ENCODE measurements at places on chromosomes 5 and 9.

DNA sequence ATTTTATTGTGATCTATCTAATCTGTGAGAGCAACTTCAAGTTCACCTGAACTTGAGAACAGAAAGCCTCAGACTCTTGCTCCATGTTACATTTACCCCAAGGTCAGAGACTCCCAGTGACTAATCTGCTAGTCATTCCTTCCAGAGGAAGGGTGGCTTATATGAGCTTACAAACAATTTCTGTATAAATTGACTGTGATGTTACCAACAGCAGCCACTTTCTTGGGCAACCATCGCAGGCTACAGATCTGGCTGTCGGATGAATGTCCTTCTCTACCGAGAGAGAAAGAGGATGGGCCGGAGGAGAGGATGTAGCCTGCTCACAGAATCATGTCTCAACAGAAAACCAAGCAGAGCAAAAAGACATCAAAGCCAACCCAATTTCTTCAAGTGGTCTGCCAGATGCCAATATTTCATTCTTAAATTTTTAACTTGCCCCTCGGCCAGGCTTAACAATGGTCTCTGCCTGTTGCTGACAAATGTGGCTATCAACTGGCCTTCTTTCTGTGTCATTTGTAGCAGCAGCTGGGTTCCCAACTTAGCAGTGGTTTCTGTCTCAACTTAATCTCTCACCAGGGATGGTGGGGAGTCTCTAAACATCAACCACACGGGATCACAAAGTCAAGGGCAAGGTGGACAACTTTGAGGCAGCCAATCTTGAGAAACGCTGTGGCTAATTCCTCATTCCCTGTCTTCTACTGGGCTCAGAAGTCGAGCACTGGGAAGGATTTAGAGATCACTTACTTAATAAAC lies 81.3 kb downstream of the RAPGEF1 start:
- no peak for DNase-seq

GRCh38 chr9:15211815-15212495 lies 95.1 kb downstream of the TTC39B start:
- no peak for DNase-seq

DNA sequence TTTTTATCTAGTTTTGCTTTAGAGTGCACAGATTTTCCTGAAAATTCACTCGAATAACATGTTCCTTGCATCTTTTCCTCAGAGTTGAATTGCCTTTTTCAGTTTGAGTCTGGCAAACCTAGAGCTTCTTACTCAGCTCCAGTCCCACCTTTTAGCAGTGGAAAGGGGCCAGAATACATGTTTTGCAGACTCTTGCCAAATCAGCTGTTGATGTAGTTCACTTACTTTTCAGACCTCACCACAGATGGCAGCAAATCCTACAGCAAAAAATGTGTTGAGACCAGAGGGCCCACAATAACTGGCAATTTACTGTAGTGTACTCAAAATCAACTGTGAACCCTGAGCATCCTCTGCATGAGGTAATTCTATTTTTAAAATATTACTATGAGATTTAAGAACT lies 545.2 kb upstream of the ACO1 start:
- DNase-seq: no peak

- DNase-seq: no peak
These were observed 424.0 kb upstream of the RGMB start for GRCh38 chr5:98349251-98349989.

- no peak for DNase-seq
These were observed 14.9 kb upstream of the MACIR start for GRCh38 chr5:103243665-103244064.

Measured in omental fat pad (tissue), 4 donors.